ENCODE measurements at places on chromosomes 3 and 15.

DNA sequence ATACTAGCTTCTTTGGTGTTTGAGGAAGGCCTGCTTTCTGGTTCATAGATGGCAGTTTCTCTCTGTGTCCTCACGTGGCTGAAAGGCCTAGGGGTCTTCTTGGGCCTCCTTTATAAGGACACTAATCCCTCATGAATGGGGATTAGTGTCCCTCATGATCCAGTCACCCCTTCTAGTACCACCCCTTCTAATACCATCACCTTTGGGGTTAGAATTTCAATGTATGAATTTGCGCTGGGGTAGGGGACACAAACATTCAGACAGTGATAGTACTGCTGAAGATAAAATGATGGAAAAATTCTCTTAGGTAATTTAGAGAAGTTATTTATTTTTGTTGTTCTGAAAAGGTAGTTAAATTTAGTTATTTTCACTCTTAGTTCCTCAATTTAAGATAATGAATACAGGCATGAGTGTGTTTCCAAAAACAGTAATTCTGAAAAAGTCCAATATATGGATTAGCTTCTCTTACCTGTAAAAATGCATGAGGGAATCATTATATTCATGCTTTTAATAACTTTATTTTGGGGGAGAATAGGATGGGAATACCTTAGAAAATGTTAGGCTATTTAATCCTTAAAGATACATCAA lies 103.6 kb downstream of the FNDC3B start:
- no peak for DNase-seq

DNA sequence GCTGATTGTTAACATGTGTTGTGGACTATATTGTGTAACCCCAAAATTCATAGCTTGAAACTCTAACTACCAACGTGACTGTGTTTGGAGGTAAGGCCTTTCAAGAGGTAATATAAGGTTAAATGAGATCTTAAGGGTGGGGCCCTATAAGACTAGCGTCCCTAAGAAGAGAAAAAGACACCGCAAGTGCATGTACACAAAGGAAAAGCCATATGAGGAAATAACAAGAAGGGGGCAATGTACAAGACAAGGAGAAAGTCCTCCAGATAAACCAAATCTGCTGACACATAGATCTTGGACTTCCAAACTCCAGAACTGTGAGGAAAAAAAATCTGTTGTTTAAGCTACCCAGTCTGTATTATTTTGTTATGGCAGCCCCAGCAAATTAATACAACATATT lies 8.6 kb downstream of the DMXL2 start:
- DNase-seq: no peak

DNA sequence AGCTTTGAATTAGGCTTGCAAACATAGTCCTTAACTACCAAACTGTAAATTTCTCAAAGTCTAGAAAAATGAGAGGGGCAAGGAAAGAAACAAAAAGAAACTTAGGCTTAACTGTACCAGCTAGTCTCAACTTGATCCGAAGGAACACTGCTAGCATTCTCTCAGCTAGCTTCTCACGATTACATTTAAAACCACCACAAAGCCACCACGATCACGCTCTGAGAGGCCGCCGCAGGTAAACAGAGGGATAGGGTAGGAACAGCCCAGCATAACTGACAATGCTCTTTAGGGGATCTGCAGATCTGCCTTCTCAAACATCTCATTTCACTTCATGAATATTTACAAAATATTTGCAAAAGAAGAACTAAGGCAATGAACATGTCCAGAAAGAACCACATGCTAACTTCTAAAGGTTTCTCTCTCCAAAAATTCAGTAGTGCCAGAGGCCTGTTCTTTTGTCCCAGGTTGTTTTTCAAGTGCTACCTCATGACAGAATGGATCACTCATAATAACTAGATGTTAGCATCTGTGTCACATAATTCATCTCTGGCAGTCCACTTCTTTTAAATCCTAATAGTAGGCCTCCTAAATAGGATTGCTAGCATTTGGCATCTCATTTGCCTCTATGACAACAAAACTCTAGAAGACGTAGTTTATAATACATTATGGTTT lies 18.9 kb downstream of the VGLL4 start:
- no peak for DNase-seq

GRCh38 chr3:197027896-197028727 lies 1.5 kb downstream of the MELTF start:
- DNase-seq: no peak

- no peak for DNase-seq
These were observed 94.9 kb downstream of the AKAP13 start for GRCh38 chr15:85475317-85475701.

DNA sequence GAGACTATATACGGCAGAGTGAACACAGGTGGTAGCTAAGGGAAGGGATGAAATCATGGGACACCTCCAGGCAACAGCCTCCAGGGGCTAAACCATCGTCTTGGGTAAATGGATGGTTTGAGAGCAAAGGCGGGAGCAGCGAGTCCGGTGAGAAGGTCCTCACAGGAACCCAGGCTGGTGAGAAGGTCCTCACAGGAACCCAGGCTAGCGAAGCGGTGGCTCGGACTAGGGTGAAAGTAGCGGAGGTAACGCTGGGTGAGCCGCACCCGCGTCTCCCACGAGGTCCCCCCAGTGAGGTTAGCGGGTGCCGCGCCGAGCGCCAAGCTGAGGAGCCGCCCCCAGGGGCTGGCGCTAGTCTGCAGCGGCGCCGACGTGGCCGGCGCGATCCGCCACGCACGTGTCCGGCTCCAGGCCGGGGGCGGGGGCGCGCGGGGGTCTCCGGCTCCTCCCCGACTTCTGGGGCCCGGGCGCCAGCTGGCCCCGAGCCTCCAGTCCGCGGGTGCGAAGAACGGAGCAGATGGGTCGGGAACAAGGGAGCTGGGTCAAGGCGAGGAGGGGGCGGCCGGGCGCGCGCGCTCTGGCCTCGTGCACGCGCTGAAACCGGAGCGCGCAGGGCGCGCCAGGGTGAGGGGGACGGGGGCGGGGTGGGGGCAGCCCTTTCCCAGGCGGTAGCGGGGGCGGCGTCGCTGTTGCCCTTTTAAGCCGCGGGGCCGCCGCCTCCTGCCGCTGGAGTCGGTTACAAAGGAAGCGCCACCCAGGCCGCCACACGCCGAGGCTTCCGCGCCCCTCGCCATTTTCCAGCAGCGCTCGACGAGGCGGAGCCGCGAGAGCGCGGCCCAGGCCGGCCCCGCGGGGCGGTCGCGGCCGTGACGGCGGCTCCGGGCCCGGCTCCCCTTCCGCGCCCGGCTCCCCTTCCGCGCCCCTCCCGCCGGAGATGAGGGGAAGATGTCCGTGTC lies at the start of gene UBE2Q2:
Gene UBE2Q2, plus strand, starts transcription at position 726 of the 956 bp plus-strand sequence. Its CDS starts 220 bp downstream, at position 946.
- DNase-seq: peak; percentile 76

DNA sequence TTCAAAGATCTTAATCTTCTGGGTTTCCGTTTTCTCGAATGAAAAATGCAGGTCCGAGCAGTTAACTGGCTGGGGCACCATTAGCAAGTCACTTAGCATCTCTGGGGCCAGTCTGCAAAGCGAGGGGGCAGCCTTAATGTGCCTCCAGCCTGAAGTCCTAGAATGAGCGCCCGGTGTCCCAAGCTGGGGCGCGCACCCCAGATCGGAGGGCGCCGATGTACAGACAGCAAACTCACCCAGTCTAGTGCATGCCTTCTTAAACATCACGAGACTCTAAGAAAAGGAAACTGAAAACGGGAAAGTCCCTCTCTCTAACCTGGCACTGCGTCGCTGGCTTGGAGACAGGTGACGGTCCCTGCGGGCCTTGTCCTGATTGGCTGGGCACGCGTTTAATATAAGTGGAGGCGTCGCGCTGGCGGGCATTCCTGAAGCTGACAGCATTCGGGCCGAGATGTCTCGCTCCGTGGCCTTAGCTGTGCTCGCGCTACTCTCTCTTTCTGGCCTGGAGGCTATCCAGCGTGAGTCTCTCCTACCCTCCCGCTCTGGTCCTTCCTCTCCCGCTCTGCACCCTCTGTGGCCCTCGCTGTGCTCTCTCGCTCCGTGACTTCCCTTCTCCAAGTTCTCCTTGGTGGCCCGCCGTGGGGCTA lies at the start of the genes B2M and PATL2:
Gene B2M, plus strand, starts transcription at position 422 of the 647 bp plus-strand sequence. Its CDS starts 30 bp downstream, at position 452.
Gene PATL2, minus strand, starts transcription at position 228 of the 647 bp plus-strand sequence. CDS start 34,833 bp downstream, outside the sequence.
- peak; percentile 91 for DNase-seq

DNA sequence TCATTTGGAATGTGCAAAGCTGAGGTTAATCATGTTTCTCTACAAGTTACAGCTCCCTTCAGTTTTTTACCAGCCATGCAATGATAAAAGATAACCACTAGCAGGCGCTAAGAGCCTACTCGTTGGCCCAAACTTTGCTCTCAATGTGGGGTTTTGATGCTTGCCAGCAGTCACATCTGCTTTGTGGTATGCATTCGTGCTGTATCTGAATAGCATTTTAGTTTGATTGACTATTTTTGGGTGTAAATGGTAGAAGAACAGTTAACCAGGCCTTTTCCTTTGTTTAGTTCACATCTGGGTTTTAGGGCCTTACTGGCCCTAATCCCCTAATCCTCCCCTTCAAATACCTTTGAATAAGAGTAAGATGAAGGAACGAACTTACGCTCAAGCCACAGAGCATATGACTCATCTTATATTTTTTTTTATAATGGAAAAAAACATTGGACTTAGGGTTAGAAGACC lies 4.4 kb upstream of the CLDN11 start:
- DNase-seq: peak; percentile 5

GRCh38 chr3:27596921-27597320 lies 112.7 kb upstream of the SLC4A7 start:
- no peak for DNase-seq

DNA sequence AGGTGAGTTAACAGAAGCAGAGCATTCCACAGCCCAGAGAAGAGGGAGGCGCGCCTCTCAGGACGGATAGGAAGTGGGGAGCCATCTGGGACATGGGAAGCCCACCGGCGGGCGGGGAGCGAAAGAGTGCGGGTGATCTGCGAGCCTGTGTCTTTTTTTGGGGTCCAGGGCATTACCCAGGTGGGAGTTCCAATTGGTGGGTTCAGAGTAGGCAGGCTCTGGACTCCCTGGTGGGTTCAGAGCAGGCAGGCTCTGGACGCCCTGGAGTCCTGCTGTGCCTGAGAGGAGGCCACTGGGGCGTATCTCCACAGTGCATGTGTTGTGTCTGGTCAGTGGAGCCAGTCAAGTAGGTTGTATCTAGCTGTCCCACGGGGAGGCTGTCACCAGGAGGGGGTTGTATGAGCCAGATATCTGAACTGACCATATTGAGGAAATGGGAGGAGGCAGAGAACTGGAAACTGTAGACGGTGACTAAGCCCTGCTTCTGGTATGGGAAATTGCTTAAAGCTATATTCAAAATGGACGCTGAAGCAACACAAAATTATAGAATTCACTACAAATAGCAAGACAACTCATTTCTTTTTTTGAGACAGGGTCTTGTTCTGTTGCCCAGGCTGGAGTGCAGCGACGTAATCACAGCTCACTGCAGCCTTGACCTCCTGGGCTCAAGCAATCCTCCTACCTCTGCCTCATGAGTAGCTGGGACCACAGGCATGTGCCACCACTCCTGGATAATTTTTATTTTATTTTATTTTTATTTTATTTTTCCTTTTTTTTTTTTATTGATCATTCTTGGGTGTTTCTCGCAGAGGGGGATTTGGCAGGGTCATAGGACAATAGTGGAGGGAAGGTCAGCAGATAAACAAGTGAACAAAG lies 34.5 kb upstream of the CHST2 start:
- no peak for DNase-seq

- no peak for DNase-seq
These were observed 118.9 kb upstream of the MEIS2 start for GRCh38 chr15:37219211-37219701.

DNA sequence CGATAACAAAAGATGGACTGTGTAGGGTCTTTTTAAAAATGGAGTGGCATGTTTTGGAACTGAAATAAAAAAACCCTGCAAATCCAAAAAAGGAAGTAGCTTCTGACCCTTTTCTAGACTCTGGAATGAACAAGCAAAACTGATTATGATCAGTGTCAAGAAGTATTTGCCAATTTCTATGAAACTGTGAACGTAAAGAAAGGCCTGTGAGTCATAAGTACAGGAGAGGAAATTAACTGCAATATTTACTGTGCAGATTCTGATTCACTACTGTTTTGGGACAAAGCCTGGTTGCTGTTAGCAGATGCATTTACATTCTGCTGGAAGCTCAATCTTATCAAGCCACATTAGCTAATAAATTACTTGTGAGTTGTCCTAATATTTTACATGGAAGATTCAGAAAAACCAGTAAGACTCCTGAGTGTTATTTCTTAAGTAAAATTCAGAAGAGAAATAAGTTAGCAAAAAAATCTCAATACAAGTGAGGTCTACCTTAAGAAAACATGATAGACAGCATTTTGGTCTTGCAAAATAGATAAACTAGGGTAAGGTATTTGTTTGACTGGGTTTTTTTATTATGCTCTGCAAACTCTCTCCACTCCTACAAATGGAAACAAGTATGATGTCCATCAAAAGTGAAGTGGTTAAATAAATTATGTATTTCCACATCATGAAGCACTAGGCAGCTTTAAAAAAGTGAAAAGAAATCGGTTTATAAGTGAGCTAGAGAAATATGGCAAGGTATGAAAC lies 90.2 kb upstream of the LMOD3 start:
- DNase-seq: no peak

DNA sequence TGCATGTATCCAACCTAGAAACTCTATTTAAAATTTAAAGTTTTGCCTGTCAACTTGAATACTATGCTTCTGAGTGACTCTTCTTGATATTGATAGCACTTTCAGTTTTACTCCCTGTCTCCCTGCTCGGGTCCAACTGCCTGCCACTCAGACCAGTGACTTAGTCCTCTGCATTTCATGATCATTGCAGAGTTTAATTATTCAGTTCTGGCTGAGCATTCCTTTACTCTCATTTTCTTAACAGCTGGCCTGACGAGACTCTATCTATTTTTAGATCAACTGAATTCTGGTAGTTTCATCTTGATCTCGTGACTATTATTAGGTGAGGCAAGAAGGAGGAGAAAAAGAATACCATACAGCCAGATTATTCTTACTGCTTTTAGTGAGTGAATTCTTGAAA lies 617.4 kb downstream of the SI start:
- no peak for DNase-seq

GRCh38 chr15:85430406-85431204 lies 50.2 kb downstream of the AKAP13 start:
- DNase-seq: no peak

DNA sequence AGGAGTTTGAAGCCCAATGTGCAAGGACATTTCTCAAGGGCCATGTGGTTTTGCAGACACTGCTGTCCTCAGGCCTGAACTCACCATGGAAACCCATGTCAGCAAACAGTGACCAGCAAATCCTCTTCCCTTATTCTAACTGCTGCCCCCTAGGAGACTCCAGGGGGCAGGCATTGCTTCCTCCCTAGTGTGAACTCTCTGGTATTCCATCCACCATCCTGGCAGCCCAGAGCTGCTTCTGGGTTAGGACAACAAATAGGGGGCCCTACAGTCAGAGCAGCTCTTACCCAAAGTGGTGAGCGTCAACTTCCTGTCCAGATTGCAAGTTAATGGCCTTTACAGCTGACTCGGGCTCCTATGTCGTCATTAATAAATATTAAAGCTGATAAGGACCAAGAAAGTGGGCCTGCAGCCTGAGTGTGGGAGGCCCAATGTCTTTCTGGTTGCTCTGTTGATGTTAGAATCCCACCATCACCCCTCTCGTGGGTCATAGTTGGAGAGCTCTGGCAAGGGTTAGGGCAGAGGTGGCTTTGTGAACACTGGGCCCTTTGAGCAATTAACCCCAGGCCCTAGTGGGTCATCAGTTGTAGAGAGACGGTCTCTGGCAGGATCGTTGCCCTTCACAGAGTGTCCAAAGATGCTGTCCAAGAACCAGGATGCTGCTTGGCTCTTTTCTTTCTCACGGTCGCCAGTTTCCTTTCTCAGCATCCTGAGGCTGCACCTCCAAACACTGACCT lies 41.5 kb downstream of the TGM4 start:
- DNase-seq: no peak

Measured in stimulated activated CD4-positive, alpha-beta T cell treated with anti-CD3 and anti-CD28 coated beads, Interleukin-4, amount 100 ng/mL, for 1 hour (primary cell).